ENCODE measurements at places on chromosomes 12 and 14. TPM values are rescaled to one million over a fixed set of nuclear protein-coding genes. Genes with fewer than 3 reads are reported as not detected.

DNA sequence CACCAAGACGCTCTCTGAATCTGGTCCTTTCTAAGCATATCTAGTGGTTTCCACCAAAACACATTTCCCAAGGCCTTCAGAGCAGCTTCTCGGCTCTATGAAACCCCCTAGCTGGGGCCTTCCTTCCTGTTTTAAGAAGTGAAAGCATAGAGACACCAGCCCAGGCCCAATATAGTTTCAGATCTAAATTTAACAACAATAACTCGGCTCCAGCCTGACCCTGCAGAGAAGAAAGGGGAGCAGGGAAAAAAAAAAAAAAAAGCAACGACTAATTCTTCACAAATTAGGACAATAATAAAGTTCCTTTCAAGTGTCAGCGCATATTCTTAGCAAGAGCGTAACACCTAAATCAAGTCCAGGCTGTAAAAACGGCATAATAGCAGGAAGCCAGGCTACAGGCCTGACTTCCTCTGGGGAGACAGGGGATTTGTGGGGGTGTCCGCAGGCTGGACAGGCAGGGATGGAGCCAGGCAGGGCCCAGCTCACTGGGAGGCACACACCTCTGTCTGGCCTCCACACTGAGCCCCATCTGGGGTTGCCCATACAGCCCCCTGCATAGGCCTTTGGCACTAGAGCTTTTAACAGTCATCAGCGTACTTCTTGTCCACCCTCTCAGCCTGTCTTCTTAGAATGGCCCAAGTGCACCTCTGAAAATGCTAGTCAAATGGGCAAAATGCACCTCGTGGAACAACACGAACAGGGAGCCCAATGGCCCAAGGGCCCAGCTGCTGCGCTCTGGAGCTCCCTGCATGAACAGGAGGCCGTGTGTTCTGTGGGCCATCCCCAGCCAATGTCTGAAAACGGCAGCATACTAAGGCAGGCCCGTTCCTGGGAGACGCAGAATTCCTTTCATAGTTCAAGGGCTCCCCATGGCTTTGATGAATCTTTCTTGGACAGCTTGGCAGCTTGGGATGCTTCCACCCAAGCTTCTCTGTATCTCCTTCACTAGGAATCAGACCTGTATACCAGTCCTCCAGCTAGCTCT, 772.9 kb downstream of the MED13L start:
- no peak for DNase-seq

- peak; percentile 43 for DNase-seq
These were observed 50.1 kb upstream of the RERGL start for GRCh38 chr12:18139989-18140596.

DNA sequence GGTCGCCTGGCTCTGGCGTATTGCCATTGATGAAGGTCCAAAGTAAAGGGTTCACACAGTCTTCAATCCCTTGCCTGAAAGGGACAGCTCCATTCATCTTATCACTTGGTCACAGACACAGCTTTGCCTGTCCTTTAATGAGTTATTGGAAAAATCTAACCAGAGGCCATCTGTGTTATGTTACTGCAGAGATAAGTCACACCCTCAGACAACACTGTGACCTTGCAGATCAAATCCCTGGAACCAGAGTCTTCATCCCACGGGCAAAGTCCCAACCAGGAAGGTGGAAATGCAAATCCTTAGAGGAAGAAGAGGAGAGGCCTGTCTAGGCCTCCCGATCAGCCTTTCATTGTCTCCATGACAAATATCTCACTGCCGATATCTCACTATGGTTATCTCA, 68.3 kb upstream of the SCN8A start:
- no peak for DNase-seq

DNA sequence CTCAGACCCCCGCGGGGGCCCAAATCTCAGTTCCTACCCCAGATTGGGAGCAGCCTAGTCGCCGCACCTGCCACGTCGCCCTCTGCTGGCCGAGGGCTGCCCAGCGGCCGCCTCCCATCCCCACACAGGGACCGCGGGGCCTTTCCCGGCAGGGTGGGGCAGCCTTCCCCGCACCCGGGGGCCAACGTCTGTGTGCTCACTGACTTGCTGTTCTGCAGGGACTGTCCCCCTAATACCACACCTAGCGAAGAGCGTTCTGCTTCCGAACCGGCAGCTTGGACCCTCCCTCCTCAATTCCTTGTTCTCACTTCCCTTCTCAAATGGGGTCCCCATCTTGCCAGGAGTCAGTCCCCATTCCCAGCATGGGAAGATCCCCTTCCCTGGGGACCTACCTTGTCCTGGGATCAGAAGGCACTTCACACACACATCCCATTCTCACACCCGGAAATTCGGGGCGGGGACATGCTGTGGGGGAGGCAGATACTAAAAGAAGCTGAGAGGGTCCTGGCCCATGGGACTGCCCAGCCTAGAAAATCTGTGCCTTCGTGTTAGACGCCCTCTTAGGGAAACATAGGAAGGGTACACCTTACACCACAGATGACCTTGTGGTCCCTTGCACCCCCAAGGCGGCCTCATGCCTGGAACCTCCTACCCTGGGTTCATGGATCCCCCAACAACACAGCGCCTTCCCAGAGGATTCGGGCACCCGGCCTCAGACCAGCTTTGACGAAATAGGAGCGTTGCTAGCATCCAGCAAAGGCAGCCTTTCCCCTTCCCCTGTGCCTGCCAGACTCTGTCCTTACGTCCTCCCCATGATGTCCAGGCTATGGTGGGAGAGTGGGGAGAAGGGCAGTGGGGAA, 16.4 kb downstream of the ACVRL1 start:
- no peak for DNase-seq

DNA sequence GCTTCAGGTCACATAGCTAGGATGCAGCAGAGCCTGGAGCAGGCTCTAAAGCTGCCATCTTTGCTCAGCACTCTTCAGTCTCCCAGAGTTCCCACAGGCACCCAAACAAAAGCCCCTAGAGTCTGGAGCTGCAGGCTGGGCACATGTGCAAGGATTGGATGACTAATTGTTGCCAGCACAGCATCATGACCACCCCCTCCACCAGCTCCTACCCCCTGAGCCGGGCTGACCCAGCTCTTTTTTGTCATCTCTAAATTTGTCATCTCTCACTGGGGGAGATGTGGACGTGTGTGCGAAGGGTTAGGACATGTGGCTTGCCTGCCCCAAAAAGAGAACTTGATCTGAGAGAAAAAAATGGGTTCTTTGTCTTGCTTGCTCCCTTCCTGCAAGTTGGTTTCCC, 4.3 kb upstream of the MMP19 start:
- DNase-seq = no peak

- peak; percentile 32 for DNase-seq
These were observed 9.5 kb upstream of the CSAD start for GRCh38 chr12:53190108-53190729.

DNA sequence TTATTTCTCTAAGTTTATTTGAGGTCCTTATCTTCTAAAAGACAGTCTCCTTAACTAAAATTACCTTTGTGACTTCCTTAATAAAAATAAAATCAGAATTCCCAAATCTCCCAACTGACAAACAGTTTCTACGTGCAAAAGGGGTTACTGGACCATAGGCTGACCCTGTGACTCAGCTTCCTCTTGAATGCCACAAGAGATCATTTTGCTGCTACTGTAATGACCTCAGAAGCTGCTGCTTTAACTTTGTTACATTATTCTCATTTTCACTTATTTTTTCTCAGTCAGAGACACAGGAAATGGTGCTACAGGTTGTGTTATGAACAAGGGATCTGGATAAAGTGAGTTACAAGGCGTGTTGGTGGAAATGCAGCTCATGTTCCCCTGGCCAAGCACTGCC, 132.2 kb upstream of the TMTC2 start:
- DNase-seq = no peak

- DNase-seq = no peak
These were observed 2.0 kb upstream of the ENO2 start for GRCh38 chr12:6912164-6912935.

- peak; percentile 73 for DNase-seq
These were observed 61.6 kb downstream of the SH2B3 start for GRCh38 chr12:111467092-111467856.

Gene SPRYD3
- polyA plus RNA-seq = 17.4 TPM

Gene GALNT4
- 2.3 TPM for polyA plus RNA-seq

Gene RND1
- polyA plus RNA-seq = 0.37 TPM

Gene PLEK2
- 0.62 TPM for polyA plus RNA-seq

Gene POU6F1
- 10.1 TPM for polyA plus RNA-seq

Gene BEGAIN
- 4.9 TPM for polyA plus RNA-seq

Gene TAPBPL
- 10.3 TPM for polyA plus RNA-seq

Gene CCDC196
- 0.28 TPM for polyA plus RNA-seq
